ENCODE measurements at places on chromosomes 2 and 18.
A peak's percentile ranks its signal among the peaks of the same experiment; 100 is the strongest.

DNA sequence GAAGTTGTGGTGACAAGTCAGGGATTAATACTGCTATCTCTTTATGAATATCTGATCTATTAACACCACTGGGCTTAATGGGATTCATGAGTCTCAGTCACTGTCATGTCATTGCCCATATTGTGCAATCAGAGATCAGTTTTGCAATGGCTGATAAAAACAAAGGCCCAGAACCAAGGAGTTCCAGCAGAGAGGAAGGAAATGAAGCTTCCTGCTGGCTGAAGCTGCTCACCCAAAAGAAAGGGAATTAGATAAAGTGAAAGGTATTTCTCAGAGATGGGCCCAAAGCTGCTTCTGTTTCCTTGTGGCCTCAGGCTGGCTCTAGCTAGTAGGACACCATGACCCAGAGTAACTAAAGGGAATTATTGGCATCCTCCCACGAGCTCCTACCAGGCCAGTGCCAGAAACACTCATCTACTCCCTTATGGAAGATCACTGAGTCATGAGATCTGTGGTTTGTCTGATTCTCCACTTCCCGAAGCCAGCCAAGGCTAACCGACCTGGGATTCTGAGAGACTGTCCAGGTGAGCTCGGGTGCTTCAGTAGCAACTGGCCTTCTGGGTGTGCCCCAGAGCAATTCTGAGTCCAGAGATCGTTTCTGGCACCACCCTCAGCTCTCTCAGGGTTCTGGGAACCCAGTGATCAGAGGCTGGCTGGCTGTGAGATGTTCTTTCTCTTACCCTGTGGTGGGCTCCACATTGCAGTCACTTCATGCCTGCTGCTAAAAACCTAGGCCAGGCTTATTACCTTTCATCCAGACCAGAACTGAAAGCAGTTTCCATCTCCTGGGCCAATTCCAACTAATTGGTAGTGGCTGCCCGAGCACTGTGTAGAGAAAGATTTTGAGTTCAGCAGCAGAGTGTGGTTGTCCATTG lies 129.5 kb upstream of the PELI1 start:
- no peak for DNase-seq

- no peak for DNase-seq
These were observed 39.6 kb downstream of the KCTD18 start for GRCh38 chr2:200470230-200470629.

DNA sequence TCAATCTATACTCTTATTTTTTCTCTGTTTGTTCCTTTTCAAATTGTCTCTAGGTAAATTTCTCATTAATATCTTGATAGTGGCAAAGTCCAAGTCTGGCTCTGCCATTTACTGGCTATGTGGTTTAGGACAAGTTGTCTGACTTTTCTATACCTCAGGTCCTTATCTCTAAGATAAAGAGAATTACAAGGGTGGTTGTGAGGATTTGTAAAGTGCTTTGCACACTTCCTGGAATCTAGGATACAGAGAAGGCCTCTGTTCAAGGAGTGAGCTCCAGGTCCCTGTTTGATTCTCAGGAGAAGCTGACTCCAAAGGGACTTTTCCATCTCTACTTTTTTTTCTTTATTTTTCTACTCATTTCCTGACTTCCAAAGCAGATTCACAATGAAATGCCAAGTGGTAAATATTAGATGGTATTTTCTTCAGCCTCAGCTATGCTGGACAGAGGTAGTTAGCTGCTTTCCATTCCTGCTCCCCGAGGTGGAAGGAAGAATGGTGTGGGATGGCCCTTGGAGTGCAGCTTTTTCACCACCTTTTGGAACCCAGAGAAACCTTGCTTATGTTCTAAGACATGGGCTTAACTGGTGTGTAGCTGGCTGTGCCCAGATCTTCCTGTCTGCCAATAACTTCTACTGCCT lies 90.5 kb downstream of the GALNT1 start:
- no peak for DNase-seq

GRCh38 chr2:216431531-216431856 lies 19.2 kb downstream of the SMARCAL1 start:
- no peak for DNase-seq

DNA sequence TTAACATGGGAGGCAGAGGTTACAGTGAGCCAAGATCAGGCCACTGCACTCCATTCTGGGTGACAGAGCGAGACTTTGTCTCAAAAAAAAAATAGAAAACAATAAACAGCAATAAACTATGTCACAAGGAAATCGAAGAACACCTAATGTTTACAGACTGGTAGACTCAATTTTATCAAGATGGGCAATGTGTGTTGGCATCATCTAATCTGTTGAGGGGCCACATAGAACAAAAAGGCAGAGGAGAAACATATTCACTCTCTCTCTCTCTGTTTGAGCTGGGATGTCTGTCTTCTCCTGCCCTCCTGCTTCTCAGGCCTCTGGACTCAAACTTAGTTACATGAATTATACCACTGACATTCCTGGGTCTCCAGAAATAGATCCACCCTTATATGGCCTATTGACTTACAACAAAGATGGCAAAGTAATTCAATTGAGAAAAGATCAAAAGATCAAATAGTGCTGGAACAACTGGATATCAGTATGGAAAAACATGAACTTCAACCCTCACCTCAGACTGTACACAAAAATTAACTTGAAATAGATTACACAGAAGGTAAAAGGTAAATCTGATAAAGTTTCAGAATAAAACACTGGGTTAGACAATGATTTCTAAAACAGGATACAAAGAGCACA lies 703.8 kb upstream of the CRIM1 start:
- no peak for DNase-seq

GRCh38 chr2:22788749-22789327 lies 596.1 kb upstream of the KLHL29 start:
- DNase-seq = no peak

DNA sequence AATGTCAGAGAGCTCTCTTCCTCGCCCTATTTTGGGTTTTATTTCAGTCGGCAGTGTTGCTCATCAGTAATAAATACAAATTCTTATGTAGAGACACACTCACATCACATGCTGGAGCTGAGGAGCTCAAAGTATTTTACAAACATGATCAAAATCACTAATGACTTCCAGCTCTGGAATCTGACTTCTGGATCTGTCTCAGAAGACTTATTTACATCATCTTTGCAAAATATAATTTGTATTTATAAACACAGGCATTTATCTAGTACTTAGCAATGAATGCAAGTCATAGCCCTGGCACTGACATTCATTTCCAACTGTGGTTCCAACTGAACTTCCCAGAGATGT lies 327.1 kb downstream of the NCKAP5 start:
- DNase-seq = no peak

DNA sequence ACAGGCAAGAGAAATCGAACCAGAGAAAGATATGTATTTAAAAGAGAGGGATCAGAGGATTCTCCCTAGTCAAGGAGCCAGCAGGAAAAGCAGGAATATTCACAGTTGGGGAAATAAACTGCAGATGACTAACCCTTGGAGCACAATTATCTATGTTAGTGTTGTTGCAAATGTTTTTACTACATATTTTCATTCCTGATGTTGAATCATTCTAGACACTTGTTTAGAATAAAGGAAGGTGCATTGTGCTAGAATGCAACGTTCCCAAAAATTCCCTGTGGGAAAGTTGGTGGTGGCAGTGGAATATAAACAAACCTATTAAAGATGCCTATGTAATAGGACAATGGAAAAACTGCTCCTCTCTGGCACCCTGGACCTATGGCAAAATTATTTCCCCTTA lies 63.3 kb downstream of the DTNA start:
- no peak for DNase-seq

GRCh38 chr2:169050476-169051240 lies 18.7 kb upstream of the DHRS9 start:
- no peak for DNase-seq

DNA sequence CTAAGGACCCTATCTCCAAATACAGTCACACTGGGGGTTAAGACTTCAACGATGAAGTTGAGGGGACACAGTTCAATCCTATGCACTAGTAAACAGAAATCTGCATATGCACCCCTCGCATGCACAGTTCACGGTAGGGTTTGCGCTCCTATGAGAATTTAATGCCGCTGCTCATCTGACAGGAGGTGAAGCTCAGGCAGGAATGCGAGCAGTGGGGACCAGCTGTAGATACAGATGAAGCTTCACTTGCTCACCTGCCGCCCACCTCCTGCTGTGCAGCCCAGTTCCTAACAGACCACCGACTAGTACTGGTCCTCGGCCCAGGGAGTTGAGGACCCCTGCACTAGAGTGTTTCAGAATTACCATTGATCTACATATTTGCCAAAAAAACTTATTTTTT lies 40.0 kb upstream of the FAHD2A start:
- no peak for DNase-seq

- no peak for DNase-seq
These were observed 289.7 kb downstream of the MYT1L start for GRCh38 chr2:2041256-2041824.

DNA sequence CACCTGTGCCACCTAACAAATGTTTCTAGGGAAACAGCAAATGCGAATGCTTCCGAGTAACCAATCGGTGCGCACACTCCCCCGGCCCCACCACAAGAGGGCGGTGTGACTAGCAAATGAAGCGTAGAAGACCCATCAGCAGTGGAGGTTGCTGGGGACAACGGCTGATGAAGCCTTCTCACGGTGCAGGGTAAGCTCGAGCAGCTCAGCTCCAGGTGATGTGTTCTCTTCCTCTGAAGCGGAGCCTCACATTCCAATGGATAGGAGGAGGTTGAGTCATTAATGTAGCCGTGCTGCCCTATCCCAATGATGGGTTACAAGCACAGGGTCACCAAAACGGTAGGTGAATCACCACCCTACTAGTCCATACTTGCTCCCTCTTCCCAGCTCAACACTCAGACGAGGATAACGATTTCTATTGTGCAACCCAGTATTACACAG lies 127.6 kb upstream of the TWIST2 start:
- peak; percentile 61 for DNase-seq

DNA sequence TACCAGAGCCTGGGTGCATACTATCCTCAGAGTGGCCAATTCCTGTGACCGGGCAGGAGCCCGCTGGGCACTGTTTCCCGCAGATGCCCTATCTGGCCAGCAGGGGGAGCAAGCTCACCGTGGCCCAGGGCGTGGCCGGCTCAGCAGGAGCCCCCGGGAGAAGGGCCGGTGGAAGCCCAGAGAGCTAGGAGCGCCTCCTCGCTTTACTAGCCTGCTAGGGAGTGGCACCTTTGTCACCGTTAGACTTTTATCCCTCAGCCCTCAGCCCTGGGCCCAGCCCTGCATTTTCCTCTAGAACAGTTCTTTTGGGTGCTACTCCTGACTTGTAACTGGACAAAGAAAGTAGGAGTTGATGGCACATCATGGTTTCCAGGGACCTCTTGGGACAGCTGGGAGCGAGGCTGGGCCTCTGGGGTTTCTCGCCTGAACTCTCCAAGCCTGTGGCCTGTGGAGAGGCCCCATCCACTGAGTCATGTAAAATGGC lies 24.0 kb downstream of the TMEM177 start:
- peak; percentile 77 for DNase-seq

- no peak for DNase-seq
These were observed 184.7 kb upstream of the GLI2 start for GRCh38 chr2:120550893-120551446.

DNA sequence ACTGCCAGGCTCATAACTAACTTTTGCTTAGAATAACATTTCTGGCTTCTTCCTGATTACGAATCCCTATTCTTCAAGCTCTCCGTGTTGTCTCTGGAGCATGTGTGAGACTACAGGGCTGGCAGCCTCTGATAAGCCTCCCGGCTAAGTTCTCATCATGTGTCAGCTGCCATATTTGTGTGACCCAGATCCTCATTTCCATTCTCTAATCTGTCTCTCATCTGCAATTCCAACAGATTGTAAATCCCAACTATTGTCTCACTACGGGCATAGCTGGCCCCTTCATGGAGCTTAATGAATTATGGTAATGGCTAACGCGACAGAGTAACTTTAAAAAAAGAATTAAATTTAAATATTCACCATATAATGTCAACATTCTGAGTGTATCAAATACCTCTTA lies 165.4 kb downstream of the CMPK2 start:
- no peak for DNase-seq

- DNase-seq = no peak
These were observed 23.6 kb downstream of the STAT4 start for GRCh38 chr2:191127235-191127634.

- DNase-seq = no peak
These were observed 49.1 kb upstream of the MAPRE3 start for GRCh38 chr2:26921323-26921722.

- DNase-seq = no peak
These were observed 50.9 kb upstream of the PDE1A start for GRCh38 chr2:182477774-182478173.

DNA sequence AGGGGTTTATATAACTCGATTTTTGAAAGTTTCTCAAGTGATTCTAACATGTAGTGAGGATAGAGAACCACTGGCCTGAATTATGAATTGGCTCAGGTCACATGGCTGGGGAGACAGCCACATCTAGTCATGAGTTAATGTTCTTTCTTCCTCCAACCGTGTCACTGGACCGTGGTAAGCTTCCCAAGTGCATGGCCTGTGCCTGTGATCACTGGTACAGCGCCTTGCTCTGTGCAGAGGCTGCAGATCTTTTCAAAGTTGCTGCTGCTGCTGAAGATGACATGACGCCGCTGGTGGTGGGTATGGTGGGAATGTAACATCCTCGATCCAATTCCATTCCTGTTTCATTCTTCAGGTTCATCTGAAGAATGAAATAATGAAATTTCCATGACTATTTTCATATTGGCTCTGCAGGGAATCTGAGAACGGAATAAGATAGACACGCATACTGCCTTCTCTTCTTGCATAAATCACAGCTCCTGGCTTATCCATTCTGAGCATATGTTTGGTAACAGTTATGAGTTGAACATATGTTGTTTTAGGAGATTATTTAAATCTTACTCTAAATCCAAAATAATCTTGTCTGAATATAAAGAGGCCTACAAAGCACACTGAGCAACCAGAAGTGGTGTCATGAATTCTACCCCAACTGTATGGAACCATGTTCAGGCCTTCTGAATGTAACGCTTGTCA lies 100.5 kb upstream of the THSD7B start:
- no peak for DNase-seq

- no peak for DNase-seq
These were observed 52.7 kb downstream of the CFAP210 start for GRCh38 chr2:169641464-169641863.

DNA sequence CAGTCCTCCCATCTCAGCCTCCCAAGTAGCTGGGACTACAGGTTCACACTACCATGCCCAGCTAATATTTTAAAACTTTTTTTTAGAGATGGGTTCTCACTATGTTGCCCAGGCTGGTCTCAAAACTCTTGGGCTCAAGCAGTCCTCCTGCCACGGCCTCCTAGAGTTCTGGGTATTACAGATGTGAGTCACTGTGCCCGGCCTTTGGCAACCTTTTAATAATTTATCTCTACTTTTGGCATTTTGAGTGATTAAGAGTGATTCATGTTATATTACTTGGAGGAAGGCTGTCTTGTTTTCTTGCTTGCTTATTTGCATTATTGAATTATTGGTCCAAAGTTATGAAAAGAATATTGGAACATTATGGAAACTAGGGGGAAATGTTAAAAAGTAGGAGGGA lies 24.3 kb downstream of the NCOA1 start:
- no peak for DNase-seq

Measured in GM13977 (cell line).